Dorsolateral prefrontal cortex (tissue), 122 donors: ENCODE measurements at places on chromosomes 1 and 21.

DNA sequence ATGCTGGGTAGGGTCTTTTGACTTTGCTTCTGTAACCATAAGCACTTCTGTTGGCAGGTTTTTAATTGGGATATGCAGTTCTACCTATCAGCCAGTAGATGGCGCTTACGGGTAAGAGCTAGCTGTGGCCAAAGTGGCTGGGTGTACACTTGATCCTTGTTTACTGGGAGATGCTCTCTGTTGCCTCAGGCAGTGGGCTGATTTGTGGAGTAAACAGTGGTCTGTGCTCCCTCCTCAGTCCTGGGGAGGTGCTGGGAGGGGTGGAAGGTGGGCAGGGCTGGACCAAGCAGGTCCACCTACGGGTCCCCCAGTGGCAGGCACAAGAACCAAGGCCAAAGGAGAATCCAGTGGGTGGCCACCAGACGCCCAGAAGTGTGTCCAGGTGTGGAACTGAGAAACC is 43.4 kb downstream of the RALGPS2 start:
- no peak for DNase-seq

- DNase-seq = peak; percentile 57
These were observed 111.2 kb upstream of the NBPF11 start for GRCh38 chr1:148263128-148263905.

DNA sequence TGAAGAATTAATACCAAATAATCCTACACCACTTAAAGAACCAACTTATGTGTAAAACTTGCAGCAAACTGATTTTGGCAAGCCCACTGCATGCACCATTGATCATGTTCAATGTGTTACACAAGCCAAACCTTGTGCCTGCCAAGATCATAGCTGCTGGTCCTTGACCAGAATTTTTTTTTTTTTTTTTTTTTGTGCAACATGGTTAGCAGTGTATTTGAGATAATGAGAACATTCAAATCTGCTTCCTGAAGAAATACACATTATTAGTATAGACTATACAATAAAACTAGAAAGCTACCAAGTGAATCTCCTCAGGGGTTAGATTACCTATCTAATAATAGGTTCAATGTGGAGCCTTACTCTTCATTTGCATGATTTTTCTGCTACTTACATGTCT is 421.0 kb downstream of the MRPL39 start:
- no peak for DNase-seq

DNA sequence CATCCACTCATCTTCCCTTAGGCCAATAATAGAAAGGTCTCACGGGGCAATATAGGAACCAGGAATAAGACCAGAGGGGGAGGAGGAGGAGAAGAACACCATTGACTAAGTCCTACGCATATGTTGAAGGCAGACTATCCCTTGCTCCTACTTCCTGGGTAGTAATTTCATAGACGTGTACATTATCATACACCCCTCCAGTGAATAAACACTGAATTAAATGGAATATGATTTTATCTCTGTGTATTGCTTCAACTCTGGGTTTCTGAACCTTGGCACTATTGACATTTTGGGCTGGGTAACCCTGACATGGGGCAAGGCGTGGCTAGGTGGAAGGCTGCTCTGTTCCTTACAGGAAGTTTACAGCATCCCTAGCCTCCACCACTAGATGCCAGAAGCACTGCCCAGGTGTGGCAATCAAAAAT is 17.3 kb upstream of the FHAD1 start:
- DNase-seq = no peak
